ENCODE measurements at places on chromosomes 1 and 21.

GRCh38 chr1:237448042-237448441 lies 406.1 kb downstream of the RYR2 start:
- DNase-seq, result no peak

GRCh38 chr1:19480282-19480681 lies 5.1 kb downstream of the CAPZB start:
- DNase-seq, result no peak

DNA sequence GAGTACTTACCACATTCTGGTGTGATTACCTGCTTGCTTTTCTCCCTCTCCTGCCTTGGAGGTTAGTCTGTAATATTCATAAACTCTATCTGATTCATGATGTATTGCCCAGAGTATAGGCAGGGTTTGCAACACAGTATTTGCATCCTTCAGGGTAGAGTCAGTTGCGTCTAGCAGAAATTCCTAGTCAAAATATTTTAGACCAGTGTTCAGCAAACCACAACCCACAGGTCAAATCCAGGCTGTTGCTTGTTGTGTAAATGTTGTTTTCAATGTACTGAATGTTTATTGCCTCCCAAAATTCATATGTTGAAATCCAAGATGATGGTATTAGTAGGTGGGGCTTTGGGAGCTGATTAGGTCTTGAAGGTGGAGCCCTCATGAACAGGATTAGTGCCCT lies 82.9 kb downstream of the NGF start:
- no peak for DNase-seq

DNA sequence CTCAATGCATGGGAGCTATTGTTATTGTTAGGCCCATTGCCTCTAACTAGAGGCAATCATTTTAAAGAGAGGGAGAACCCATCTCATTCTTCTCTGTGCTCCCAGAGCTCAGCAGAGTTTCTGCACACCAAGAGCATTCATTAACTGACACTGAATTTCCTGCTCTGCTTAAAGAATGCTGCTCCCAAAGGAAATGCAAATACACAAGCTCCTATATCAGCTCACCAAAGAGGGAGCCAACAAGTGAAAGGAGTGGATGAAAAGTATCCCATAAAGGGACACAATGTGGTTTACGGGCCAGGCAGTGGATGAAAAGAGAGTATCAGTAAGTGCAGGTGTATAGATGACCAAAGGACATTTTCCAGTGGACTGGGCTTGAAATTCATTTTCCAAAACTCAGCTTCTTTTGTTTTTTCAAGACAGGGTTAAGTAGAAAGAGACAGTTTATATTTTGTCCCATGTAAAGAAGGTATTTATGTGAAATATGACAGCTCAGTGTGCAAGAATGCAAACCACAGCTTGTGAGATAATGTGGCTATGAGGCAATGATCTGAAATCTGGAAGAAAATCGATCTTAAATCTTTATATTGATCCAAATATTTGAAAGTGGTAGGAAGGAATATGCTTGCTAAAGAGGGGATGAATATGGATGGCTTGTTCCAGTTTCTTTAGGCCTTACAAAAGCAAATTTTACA lies 207.7 kb upstream of the CAMK1G start:
- no peak for DNase-seq

- DNase-seq, result no peak
Measured at GRCh38 chr1:156042828-156043227, 10.8 kb downstream of the UBQLN4 start.

DNA sequence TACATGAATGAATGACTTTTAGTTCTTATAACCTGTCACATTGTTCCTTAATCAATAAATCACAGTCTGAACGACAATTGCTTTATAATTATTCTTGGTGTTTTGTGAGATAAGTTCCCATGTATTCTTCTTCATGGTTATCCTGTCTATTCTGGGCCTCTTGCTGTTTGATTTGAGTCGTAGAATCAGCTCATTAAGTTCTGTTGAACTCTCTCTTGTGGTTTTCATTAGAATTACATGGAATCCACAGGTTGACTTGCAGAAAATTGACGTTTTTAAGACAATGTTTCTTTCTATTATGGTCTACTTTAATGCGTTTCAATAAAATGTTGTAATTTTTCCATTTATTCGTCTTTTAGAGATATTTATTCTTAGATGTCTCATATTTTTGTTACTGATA lies 4.0 kb upstream of the LCE1A start:
- no peak for DNase-seq

GRCh38 chr1:185495007-185495406 lies 178.0 kb upstream of the IVNS1ABP start:
- DNase-seq, result no peak

DNA sequence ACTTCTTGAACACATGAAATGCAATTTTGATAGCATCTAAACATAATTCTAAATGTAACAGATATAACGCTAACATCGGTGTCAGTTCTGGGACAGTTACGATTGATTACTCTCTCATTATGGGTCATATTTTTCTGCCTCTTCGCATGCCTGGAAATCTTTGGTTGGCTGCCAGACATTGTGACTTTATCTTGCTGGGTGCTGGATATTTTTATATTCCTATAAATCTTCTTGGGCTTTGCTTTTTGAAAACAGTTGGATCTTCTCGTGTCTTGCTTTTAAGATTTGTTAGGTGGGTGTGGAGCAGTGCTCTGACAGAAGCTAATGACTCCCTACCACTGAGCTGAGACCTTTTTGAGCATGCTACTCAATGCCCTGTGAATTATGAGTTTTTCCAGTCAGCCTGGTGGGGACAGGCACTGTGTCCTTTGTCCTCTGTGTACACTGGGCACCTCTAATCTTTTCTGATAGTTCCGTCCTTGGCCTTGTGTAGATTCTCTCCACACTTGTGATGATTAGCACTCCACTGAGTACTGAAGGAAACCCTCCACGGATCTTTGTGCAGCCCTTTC lies 28.0 kb upstream of the EDARADD start:
- DNase-seq, result no peak

GRCh38 chr1:158246650-158247049 lies 7.6 kb upstream of the CD1A start:
- DNase-seq, result no peak

GRCh38 chr1:89451011-89451410 lies 73.6 kb upstream of the LRRC8B start:
- DNase-seq, result no peak

GRCh38 chr1:16720351-16721223 lies 19.7 kb upstream of the RNU1-4 start:
- DNase-seq, result no peak

Measured in stimulated activated CD8-positive, alpha-beta memory T cell treated with anti-CD3 and anti-CD28 coated beads, Interleukin-12 subunit alpha, Interleukin-12 subunit beta, amount 100 ng/mL, for 4 hours (primary cell).